Stimulated activated CD4-positive, alpha-beta T cell treated with anti-CD3 and anti-CD28 coated beads, Interleukin-12 subunit alpha, Interleukin-12 subunit beta, amount 100 ng/mL, for 4 hours (primary cell): ENCODE measurements at places on chromosomes 12 and 14.

GRCh38 chr12:78555802-78556201, 308.8 kb upstream of the SYT1 start:
- no peak for DNase-seq

GRCh38 chr14:65686761-65687160, 274.2 kb downstream of the FUT8 start:
- no peak for DNase-seq

GRCh38 chr12:51811203-51812202, 37.0 kb downstream of the FIGNL2 start:
- no peak for DNase-seq

DNA sequence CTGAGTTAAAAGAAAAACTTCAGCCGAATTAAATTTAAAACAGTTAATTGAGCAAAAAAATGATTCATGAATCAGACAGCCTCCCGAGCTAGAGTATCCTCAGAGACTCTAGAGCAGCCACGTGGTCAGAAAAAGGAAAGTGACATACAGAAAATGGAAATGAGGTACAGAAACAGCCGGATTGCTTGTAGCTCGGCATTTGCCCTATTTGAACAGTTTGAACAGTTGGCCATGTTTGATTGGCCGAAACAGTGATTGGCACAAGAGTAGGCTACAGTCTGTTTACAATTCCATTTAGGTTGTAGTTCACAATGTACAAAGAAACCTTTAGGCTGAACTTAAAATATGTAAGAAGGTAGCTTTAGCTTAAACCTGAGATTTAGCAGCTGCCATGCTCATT, 12.9 kb upstream of the OXA1L start:
- no peak for DNase-seq

- no peak for DNase-seq
These were observed 43.4 kb upstream of the LIMA1 start for GRCh38 chr12:50326590-50327284.

DNA sequence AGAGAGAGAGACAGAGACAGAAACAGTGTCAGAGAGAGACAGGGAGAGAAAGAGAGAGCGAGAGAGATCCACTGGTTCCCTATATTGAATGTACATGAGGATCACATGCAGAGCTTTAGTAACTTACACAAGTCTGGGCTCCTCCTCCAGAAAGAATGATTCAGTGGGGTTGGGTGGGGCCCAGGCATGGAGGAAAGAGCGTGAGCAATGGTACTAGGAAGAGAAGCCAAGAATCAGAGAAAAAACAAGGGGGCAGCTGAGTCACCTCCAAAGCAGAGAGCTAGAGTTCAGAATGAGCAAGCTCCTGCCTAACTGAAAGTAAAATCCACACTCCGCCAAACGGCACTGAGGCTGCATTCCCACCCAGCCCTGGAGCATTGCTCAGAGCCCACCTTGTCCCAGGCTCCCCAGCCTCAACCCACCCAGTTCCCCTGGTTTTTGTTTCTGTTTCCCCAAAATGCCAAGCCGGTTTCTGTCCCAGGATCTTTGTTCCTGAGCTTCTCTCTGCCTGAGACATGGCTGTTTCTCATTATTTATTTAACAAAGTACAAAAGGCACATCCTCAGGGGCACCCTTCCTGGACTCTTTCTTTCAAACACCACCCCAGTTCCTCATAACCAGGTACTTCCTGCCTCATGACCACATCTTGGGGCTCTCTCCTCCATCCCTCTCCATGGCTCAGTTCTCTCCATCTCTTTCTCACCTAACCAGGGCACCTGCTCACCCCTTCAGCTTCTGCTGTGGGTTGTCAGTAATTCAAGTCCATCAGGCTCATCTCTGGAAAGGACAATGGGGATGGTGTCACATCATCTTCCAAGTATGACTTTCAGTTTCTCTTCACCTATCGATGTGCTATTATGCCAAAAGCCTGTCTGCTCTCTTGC, 670.3 kb upstream of the TBX3 start:
- no peak for DNase-seq

- no peak for DNase-seq
These were observed 34.5 kb upstream of the GPR132 start for GRCh38 chr14:105099778-105100177.

DNA sequence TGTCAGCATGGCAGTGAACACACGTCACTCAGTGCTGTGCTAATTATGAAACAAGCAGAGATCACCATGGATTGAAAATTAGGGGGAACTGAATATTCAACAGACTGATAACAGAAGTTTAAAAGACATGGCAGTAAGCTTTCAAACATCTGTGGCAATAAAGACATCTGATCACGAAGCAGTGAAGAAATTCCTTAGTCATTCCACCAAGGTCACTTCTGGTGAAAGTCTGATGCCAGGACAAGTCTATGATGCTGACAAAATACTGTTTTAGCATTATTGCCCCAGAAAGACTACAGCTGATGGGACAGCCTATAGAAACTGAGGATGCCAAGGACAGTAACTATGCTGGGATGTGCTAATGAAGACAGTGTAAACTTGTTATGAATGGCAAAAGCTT, 126.9 kb upstream of the RBM19 start:
- DNase-seq, result no peak

DNA sequence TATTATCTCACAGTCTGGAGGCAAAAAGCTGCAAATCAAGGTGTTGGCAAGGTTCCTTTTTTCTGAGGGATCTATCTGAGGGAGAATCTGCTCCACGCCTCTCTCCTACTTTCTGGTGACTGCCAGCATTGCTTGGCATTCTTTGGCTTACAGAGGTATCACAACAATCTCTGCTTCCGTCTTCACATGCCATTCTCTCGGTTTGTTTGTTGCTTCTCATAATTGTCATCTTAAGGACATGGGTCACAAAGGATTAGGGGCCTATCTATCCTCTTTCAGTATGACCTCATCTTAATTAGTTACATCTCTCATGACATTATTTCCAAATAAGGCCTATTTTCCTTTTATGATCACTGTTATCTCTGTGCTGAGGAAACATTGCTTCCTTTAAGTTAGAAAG, 345.0 kb downstream of the FOXG1 start:
- no peak for DNase-seq
